T-helper 2 cell (primary cell): ENCODE measurements at places on chromosomes 12 and 14.

GRCh38 chr12:132325733-132326130 lies 3.7 kb downstream of the GALNT9 start:
- no peak for DNase-seq

DNA sequence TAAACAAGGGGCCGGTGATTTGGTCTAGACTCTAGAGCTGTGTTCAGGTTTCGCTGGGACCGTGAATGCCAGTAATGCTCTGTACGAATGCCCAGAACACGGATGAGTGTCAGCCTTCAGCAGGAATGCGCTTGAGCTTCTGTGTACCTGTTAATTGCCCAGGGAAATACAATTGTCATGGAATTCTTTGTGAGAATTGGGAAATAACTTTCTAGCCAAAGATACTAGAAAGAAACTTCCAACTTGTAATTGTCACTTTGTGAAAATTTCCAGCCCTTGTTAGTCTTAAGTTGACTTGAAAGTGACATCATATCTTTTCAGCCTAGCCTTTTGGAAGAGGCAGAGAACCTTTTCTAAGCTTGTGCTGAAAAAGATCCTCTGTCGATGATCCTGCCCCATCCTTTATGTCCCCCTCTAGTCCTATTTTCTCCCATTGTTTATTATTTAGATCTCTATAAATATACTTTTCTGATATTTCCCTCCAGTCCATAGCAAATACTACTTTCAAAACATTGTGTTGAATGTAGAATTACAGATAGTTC lies 2.7 kb downstream of the CHST11 start:
- DNase-seq, result peak; percentile 41

DNA sequence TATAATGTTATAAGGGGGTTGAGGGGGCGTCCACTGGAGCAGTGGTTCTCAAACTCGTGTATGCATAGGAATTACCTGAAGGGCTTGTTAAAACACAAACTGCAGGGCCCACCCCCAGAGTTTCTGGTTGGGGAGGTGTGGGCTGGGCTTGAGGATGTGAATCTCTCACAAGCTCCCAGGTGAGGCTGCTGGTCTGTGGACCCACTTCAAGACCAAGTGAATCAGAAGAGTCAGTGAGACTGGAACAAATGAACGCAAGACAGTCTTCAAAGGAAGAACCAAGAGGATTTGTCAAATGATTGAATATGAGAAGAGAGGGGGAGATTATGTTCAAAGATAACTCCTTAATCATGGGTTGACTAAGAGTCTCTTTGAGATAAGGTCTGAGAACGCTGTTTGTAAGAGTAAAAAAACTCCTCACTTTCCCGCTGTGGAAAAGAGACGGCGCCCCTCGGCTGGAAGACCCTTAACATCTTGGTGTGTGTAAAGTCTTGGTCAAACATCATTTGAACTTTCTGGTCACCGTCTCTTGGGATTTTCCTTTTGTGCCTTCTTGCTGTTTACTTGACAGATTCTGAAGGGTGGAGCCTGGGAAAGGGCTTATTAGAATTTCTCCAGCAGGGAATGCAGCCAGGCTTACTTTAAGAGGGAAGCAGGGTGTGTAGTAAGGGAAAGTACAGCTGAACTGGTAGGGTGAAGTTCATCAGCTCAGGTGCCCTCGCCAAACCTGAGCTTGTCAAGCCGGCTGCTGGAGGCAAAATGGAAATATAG lies 5.3 kb upstream of the FOXN3 start:
- DNase-seq, result peak; percentile 63

DNA sequence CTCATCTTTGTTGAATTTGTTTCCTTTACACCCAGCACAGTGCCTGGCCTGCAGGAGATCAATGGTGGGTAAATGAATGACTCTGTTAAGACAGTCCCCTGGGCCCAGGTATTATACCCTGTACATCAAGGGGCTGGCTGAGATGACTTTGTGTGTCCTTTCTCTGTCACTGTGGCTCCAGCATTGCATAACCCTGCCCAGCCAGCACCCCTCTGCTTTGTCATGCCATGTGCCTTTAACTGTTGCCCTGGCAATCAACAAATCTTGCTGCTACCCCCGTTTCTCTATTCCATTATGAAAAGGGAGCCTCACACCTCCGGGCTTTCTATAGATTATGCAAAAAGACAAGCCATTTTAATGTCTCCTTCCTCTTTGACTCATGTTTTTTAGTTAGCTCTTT lies 7.6 kb upstream of the FLVCR2 start:
- peak; percentile 21 for DNase-seq

DNA sequence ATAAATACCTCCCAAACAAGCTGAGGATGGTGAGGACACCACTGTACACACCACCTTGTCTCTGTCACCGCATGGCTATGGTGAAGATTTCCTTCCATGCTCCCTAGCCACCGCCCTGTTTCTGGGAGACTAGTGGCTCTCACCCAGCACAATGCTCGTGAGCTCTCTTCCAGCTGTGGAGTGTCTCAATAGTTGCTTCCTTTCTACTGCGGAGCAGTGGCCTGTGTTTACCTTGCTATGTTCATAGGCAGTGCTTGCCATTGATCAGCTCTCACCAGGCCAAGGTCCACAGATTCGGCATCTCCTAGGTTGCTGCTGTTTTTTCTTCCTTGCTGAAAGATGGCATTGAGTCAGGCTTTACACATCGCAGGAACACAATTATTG lies 313.6 kb upstream of the RTL1 start:
- no peak for DNase-seq

DNA sequence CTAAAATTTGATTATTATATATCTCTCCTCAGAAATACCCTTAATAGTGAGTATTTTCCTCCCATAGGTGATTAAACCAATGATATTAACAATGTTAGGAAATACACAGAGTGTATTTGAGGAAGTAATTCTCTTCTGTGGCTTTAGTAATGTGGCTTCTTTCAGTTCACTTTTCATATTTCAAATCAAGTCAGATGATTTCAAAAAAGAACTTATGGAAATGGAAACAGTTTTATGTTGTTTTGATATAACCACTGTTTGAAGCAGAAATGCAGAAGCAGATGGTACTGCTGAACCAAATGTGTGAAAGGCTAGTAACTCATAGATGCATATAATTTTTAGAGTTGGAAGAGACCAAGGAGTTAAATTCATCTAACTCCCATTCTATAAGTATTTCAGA lies 1.9 kb upstream of the GPR33 start:
- DNase-seq, result no peak

DNA sequence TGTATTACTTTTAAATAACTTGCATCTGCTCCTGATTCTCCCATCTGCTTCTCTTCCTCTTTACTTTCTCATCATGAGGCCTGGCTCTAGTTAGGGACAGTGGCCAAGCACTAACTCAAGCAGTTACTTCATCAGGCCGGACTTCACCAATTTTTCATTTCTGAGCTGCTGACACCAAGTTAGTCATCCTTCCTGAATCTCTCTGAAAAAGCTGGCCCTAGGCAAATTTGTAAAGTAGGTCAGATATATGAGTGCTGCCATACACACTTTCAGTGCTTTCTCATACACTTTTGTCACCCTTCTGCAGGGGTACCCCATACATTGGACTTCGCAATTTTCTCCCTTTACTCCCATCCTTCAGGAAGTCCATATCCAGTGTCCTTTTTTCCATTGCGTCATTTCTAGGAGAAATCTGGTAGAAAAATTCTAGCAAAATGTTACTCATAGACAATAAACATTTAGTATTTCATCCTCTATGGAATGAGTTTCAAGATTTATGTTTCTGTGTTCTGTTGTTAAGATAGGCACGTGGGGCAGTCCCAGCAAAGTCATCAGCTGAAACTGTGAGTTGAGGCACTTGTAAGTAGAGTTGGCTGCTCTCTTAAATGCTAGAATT lies 276.8 kb upstream of the TMPO start:
- DNase-seq, result no peak

DNA sequence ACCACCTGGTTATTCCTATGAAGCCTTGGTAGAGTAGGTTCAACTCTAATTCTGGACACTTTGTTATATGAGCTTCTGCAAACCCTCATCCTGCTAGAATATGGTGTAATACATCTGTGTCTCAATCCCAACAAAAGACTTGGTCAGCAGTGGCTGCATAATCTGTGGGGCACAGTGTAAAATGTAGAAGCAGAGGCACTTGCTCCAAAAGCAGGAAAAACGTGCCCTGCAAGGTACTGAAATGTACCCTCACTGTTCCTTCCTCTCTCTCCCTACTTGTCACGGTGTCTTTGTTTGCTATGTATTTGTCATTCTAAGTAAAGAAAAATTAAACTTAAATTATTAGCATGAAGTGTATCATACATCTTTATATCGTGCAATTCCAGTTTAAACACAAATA lies 267.9 kb downstream of the BCL11B start:
- DNase-seq, result no peak

- DNase-seq, result no peak
Observed at GRCh38 chr12:43740511-43741100, 18.0 kb downstream of the PUS7L start.

GRCh38 chr12:107225635-107226034 lies 132.3 kb upstream of the CRY1 start:
- no peak for DNase-seq

GRCh38 chr14:71492346-71492745 lies 439.9 kb upstream of the RGS6 start:
- no peak for DNase-seq

DNA sequence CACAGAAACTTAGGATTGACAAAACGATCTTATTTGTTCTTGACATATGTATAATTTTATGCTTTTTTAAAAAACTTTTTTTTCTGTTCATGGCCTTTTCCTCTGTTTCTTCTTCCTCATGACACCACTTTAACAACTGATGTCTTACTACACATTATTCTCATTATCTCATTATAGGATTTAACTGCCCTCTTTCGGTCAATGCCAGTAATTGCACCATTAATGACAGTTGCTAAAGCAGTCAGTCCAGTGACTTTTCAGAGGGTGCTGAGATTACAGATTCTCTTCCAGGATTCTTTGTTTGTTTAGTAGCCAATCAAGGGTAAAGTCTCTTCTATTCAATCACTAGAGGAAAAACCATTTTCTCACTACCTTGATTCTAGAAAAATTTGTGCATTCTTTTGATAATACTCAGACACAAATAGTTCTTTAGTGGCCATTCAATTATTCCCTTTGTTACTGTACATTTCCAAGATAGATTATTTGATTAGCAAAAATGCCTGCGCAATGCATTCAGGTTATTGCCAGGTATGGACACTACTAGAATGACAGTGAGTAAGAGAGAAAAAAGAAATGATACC lies 50.1 kb downstream of the KLRG1 start:
- peak; percentile 45 for DNase-seq

DNA sequence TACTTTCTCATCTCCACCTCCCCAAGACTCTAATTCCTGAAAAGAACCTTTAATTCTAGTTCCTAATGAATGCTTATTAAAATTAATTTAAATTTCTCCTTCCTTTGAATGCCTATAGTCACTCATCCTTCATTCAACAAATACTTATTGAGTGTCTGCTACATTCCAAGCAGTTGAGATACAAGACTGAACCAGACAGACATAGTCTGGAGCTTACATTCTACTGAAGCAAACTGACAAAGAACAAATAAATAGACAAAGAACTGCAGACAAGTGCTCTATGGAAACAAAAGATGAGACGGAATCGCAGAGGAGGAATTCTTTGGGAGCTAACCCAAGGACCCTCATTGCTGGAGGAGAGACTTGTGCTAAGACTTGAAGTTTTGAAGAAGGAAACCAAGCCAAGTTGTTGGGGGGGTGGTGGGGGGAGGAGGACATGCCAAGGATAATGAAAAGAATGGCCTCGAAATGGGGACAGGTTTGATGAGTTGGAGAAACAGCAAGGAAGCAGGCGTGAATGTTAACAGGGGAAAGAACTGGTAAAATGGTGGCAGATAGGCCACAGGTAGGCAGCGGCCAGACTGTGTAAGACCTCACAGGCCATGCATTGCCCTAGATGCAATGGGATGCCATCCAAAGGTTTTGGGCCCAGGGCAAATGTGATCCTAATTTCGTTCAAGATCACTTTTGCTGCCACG lies 9.7 kb upstream of the TDG start:
- DNase-seq, result no peak

- no peak for DNase-seq
Observed at GRCh38 chr14:21405097-21405496, 21.3 kb upstream of the SUPT16H start.

DNA sequence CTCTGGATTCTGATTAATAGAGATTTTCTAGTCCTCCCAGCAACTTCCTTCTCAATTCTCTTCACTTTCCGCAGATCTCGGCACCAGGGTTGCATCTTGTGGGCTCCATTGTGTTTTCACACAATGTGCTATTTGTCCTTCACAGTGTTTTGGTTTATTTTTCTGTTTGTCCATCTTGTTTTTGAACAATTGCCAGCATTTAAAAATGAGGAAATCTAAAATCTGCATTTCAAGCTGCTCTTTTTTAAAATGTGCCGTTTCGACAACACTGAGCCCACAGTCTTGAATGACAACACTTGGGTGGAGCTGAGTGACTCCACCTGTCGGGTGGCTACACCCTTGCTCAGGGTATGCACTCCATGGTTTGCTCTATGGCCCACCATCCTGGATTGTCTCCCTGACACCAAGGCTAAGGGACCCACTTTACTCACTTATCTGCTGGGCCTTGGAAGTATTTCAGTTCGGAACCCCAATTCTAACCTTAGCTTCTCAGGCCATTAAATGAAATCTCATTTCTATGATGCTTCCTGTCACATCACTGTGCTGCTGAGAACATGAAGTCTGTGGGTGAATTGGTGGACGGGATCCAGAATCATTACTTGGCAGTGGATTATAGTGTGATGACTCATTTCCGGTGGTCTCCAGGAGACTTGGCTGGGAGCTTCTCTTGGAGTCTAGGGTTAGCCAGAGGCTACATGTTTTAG lies 3.4 kb upstream of the MYRFL start:
- no peak for DNase-seq

DNA sequence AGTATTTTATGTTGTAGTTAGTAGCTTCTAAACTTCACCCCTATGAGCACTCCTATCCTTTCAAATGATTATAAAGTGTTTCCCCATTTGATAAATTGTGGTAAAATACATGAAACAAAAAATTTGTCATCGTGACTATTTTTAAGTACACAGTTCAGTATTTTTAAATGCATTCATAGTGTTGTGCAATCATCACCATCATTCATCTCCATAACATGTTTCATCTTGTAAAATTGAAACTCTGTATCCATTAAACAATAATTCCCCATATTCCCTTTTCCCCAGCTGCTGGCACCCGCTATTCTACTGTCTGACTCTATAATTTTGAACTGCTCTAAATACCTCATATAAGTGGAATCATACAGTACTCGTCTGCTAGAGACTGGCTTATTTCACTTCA lies 52.5 kb downstream of the ATP23 start:
- no peak for DNase-seq

DNA sequence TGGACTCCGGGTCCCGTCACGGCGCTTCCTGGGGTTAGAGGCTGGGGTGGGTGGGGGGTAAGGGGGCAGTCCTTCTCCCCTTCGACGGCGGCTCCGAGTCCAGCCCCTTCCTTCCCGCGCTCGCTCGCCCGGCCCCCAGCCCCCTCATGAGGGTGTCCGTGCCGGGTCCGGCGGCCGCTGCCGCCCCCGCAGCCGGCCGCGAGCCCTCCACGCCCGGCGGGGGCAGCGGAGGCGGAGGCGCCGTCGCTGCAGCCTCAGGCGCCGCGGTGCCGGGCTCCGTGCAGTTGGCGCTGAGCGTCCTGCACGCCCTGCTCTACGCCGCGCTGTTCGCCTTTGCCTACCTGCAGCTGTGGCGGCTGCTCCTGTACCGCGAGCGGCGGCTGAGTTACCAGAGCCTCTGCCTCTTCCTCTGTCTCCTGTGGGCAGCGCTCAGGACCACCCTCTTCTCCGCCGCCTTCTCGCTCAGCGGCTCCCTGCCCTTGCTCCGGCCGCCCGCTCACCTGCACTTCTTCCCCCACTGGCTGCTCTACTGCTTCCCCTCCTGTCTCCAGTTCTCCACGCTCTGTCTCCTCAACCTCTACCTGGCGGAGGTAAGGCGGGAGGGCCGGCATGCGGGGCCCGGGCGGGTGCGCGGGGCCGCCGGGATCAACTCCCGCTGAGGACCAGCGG lies 500 bp downstream of the GPR137C start:
- peak; percentile 9 for DNase-seq
